Muscle of leg (tissue), 16 donors: ENCODE measurements at places on chromosomes 1 and 21.

DNA sequence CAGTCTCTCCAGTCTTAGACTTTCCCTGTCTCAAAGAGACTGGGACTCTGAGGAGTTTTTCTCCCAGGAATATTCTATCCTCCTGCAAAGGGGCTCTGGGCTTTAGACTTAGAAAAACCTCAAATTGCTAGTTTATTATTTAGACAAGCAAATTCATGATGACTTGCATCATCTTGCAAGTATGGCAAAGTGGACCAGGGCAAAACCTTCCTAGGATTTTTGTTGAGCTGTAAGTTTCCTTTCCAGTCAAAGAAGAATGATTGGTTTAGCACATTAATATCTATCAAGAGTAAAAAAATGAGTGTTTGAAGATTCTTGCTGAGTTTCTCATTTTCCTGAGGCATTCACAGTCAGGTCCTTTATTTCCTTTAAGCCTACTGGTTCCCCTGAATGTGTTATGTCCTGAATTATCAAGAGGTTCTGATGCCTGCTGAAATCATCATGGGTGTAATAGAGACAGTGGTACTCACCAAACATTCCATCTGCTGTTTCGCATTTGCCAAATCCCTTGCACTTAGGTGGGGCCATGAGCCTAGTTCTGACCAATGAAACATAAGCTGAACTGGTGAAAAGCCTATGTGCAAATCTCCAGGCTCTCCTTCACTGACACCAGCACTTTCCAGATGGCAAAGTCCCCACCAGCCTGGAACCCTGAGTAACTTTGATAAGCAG lies 25.2 kb upstream of the SPAG17 start:
- peaks cover 5% of the 10 kb centered on the region for H3K4me1 ChIP-seq
- no peaks in the 10 kb centered on the region for H3K27me3 ChIP-seq
- DNase-seq: no peak
- no peaks in the 10 kb centered on the region for H3K36me3 ChIP-seq

GRCh38 chr1:107536266-107536665 lies 395.4 kb downstream of the NTNG1 start:
- DNase-seq: no peak
- peaks cover 3% of the 10 kb centered on the region for H3K4me1 ChIP-seq
- no peak overlapping the region for H3K4me3 ChIP-seq
- H3K27me3 ChIP-seq: no peaks in the 10 kb centered on the region
- no peaks in the 10 kb centered on the region for H3K36me3 ChIP-seq

DNA sequence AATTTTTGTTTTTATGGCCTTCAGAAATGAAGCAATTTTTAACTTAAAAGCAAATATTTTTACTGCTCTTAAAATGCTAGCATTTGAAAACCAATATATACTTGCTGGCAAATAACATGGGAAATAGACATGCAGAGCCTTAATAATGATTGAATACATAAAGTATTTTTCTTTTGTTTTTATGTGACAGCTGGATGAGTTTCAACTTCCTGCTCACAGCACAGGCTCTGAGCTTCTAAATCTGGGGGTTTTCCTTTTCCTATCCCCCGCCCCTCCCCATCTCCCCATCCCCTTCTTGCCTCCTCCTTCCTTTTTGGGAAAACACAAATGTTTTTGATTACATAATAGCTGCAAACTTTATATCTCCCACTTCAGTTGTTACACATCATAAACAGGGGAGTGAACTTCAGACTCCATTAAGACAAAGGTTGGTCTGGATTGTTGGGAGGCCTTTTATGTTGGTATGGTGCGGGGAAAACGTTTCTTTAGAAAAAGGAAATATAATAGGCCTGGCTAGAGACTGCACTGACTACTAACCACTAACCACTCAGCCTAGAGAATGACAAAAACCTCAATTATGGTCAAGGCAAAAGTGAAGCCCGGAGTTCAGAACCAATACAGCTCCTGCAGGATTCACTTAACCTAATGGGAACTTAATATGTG lies 116.1 kb upstream of the GORAB start:
- DNase-seq: peak; percentile 87
- H3K36me3 ChIP-seq: no peaks in the 10 kb centered on the region
- no peaks in the 10 kb centered on the region for H3K27me3 ChIP-seq
- H3K4me3 ChIP-seq: no peak overlapping the region

DNA sequence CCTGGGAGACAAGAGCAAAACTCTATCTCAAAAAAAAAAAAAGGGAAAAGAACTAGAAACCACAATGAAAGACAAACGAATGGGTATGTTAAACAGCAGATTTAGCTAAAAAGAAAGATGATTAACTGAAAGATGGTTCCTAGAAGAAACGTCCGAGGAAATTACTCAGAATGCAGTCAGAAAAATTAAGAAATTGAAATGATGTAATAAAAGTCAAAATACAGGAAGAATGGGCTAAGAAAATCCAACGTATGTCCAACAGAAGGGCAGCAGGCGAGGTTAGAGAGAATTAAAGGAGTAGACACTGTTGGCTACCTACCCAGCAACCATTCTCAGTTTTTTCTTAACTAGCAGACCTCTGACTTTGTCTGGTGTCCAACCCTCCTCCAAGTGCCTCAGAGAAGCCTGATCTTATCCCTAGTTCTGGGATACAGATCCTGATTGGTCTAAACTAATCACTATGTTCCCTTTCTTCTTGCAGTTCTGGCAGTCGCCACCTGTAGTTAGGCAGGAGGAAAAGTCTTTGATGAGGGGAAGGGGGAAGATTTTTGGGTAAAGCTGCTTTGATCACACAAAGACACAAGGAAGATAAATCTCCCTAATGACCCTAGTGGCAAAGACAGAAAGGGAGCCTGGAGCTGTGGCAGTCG lies 25.7 kb downstream of the GPR161 start:
- no peak overlapping the region for H3K27ac ChIP-seq
- H3K27me3 ChIP-seq: no peaks in the 10 kb centered on the region
- peaks cover 11% of the 10 kb centered on the region for H3K36me3 ChIP-seq
- no peak for DNase-seq
- peaks cover 5% of the 10 kb centered on the region for H3K4me1 ChIP-seq
- no peak overlapping the region for H3K4me3 ChIP-seq

- H3K27me3 ChIP-seq: peaks cover 2% of the 10 kb centered on the region
- no peak for DNase-seq
- H3K27ac ChIP-seq: no peak overlapping the region
- no peaks in the 10 kb centered on the region for H3K36me3 ChIP-seq
Measured at GRCh38 chr21:44527983-44528633, 11.9 kb downstream of the KRTAP10-1 start.

- DNase-seq: peak; percentile 7
- peaks cover 10% of the 10 kb centered on the region for H3K4me1 ChIP-seq
- H3K27me3 ChIP-seq: peaks cover 24% of the 10 kb centered on the region
- H3K27ac ChIP-seq: no peak within 1 kb of the TSS
- no peaks in the 10 kb centered on the region for H3K36me3 ChIP-seq
Measured at GRCh38 chr1:226223157-226223785, at the start of gene MIXL1. Gene MIXL1, plus strand, starts transcription at chr1:226223664. Its CDS starts 18 bp downstream, at chr1:226223682.

DNA sequence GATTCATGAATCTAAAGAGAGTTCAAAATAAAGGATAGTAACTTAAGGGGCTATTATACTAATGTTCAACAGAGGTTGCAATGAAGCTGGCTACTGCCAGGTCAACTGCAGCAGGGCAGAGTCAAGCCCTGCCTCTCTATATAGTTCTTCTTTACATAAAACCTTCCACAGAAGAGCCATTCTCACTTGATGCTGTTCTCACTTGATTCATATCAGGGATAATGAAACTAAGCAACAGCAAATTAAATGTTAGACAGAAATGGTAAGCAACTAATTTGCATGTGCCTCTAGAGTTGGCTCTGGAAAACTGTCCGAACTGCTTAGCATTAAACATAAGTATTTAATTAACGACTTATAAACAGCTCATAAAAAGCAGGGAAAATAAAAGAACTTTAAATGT lies 17.4 kb downstream of the CCSAP start:
- no peak overlapping the region for H3K27ac ChIP-seq
- H3K36me3 ChIP-seq: peaks cover 18% of the 10 kb centered on the region
- H3K27me3 ChIP-seq: no peaks in the 10 kb centered on the region

GRCh38 chr1:201255479-201256362 lies 27.6 kb upstream of the PKP1 start:
- no peaks in the 10 kb centered on the region for H3K36me3 ChIP-seq
- no peak for DNase-seq
- H3K27ac ChIP-seq: no peak overlapping the region

DNA sequence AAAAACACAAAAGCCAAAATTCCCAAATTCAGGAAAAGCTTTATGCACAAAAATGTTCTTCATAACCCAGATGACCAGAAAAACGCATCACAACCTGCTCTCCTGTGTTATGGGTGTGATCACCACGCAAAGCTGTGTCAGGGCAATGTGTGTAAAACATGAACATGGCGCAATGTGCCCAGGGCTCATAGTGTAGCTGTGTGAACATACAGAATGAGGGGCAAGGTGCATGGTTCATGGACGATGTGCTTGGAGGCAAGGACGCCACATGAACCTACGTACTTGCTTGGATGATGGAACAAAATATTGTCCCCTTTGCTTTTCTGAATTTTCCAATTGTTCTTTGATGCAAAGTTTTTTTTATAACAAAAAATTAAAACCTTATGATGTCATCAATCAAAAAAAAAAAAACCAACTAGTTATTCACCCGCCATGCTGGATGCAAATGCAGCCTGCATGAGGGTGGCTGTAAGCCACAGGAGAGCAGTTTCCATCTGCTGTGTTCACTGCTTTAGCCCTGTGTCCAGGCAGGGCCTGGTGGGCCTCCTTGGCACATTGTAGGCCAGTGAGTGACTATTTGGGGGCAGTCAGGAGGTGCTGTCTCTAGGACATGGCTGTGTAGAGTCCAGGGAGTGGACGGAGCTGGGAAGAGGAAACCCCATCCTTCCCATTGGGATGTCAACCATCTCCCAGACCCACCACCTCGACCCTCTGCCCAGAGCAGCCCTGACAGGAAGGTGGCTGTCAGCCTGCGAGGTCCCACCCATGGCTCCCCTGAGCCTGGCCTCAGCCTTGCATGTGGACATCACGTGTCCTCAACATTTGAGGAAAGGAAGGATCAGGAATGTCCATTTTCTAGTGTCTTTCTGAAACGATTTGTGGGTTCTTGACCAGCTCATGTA lies 13.6 kb downstream of the KRTAP10-1 start:
- H3K27me3 ChIP-seq: peaks cover 2% of the 10 kb centered on the region
- H3K4me3 ChIP-seq: no peak overlapping the region
- peaks cover 3% of the 10 kb centered on the region for H3K4me1 ChIP-seq
- H3K36me3 ChIP-seq: no peaks in the 10 kb centered on the region
